ENCODE measurements at places on chromosomes 12 and 14.
A peak's percentile ranks its signal among the peaks of the same experiment; 100 is the strongest.

GRCh38 chr12:96419576-96420276 lies 19.5 kb upstream of the CDK17 start:
- no peak for DNase-seq

GRCh38 chr14:62694075-62694474 lies 351.2 kb downstream of the KCNH5 start:
- DNase-seq = no peak

GRCh38 chr14:96146131-96146771 lies 58.4 kb upstream of the BDKRB2 start:
- DNase-seq = no peak

DNA sequence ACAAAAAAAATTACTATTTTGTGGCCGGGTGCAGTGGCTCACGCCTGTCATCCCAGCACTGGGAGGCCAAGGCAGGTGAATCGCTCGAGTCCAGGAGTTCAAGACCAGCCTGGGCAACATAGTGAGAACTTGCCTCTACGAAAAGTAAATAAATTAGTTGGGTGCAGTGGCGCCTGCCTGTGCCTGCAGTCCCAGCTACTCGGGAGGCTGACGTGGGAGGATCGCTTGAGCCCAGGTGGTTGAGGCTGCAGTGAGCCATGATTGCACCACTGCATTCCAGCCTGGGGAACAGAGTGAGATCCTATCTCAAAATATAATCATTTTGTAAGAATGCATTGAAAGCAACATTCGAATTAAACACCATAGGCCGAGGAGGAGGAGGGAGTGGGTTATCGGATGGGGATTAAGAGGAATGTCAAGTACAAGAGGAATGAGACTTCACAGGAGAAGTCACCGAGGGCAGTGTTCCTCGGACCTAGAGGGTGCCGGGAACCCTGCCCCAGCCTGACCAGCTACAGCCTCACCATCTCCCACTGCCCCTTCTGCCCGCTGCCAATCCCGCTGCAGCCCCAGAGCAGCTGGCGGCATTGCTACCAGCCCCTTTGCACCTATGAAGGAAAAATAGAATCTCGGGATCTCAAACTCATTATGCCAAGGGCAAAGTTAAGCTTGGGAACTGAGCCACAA lies 32.6 kb upstream of the AACS start:
- DNase-seq = no peak

DNA sequence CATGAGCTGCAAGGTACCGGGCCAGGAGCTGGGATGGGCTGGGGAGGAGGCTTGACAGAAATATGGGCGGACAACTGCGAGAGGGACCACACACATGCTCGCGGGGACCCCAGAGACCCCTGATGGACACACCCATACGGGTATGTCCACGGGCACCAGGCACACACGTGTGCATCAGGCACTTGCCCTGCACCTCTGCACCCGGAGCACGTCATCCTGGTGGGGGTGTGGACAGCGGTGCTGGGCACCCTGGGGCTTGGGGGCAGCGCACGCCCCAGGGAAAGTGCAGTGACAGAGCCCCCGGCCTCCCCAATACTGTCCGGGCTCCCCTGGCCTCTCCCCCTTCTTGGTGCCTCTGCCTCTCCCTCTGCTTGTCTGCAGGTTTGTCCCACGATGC lies 1.7 kb upstream of the CRIP1 start:
- DNase-seq = no peak

DNA sequence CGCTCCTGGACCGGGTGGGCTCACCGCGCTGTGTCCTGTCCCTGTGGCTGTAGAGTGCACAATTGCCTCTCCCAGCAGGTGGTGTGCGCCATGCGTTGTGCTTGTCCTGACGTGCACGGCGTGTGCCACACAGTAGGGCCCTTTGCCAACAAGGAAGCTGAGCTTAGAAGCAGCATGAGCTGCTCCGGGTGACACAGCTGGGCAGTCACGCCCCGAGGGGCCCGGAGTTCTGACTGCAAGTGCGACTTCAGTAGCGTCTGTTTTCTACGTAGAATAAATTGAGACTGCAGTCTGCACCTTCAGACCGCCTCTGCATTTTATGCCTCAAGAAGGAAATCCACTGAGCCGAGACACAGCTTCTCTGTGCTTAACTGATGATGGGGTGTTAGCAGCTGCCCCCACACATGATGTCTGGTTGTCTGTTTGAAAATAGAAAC lies 81.6 kb downstream of the ADGRD1 start:
- no peak for DNase-seq

DNA sequence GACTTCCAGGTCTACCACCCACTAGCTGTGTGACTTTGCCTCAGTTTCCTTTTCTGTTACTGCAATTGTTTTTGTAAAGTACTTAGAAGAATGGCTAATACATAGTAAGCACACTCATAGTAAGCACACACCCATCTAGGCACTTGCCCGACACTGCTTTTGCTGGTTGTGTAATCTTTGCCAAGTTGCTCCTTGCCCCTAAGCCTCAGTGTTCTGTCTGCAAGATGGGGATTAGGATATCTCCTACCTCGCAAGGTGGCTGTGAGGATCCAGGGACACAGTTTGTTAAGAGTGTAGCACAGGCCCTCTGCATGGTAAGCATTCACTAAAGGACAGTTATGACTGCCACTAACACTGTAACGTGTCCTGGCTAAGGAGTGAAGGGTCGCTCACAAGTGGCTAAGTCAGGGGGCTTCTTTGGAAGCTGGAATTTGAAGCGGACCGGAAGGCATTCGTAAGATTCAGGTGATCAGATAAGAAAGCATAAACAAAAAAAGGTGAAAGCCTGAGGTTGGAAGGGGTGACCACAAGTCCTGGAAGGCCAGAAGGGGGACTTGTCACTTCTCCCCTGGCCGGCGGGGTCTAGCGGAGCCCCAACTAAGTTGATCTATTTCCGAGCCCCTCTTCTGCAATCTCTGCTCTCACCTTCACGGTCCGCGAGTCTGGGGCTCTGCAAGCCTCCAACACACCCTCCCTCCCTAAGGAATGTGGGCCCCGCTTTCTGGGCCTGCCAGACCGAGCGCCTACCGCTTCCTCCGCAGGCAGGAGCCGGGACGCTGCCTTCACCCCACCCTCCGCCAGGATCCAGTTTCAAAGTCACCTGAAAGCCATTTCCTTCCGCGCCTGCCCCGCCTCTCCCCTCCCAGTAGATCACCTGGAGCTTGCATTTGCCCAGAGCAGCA lies 1.5 kb upstream of the PLEKHG3 start:
- DNase-seq = peak; percentile 38

GRCh38 chr12:93467351-93468007 lies at the start of gene MRPL42:
TSS of gene MRPL42 (plus strand) at chr12:93467514. CDS start at chr12:93469286, 1,772 bp downstream.
- peak; percentile 95 for DNase-seq

DNA sequence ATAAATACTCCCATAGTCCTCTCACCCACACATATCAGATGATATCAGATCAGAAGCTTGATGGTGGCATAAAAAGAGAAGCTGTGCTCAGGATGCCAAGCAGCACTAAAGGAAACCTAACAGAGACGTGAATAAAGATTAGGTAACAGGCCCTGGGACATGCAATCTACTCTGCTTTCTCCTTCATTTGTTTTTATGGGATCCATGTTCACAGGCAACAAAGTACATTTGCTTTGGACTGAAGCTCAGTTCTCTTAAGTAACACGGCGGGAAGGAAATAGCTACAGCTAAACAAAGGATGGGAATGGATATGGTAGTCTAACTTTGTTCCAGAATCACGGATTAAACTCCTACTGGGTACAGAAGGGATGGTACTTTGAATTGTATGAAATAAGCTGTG lies 119.5 kb downstream of the TTC7B start:
- no peak for DNase-seq

GRCh38 chr12:2641207-2641606 lies 153.6 kb upstream of the FKBP4 start:
- peak; percentile 23 for DNase-seq

GRCh38 chr12:27814851-27815591 lies 35.0 kb upstream of the MANSC4 start:
- DNase-seq = no peak
